ENCODE measurements at places on chromosomes 7 and 10.

DNA sequence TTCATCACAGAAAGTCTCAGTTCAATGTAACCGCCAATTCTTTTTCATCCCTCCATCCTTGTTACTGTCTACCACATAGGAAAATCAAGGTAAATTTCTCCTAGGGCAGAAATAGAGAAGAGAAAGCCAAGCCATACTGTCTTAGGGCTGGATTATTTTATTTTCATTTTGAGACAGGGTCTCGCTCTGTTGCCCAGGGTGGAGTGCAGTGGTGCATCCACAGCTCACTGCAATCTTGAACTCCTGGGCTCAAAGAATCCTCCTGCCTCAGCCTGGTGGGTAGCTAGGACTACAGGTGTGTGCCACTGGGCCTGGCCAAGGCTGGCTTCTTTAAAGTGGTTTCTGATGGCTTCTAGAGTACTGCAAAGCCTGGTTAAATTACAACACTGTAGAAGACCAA is 181.7 kb downstream of the SRPK2 start:
- DNase-seq: no peak

DNA sequence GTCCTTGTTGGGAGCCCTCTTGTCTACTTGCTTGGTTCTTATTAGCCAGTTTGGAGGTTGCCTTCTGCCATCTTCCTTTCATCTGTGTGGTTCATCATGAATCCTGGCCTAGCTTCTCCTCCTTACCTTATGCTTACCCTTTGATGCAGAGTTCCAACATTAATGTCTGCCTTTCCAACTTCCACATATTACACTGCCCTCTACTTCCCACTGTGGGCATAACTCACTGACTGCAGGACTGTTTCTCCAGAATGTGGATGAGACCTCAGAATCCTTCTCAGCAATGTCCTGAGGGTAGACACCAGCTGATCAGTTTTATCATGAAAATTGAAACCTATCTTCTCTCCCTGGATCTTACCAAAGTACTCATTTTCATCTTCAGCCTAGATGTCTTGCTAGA is 491.0 kb downstream of the LRMDA start:
- DNase-seq: no peak

GRCh38 chr10:15166325-15166724 is 2.2 kb downstream of the NMT2 start:
- no peak for DNase-seq

DNA sequence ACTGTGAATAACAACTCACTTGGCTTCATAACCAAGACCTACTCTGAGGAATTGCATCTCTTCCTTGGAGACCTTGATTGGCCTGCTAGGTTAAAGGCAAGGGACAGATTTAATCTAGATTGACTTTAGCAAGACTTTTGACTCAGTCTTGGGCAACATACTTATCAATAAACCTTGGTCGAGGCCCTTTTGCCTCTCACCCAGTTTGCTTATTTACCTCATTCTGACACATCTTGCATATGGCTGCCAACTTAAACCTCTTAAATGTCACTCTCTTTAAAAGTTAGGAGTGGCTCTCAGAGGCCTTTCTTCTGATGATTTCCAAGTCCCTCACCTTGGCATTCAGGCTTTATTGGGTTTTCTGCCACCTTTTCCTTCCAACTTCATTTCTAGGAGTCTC is 124.5 kb downstream of the BAMBI start:
- no peak for DNase-seq

DNA sequence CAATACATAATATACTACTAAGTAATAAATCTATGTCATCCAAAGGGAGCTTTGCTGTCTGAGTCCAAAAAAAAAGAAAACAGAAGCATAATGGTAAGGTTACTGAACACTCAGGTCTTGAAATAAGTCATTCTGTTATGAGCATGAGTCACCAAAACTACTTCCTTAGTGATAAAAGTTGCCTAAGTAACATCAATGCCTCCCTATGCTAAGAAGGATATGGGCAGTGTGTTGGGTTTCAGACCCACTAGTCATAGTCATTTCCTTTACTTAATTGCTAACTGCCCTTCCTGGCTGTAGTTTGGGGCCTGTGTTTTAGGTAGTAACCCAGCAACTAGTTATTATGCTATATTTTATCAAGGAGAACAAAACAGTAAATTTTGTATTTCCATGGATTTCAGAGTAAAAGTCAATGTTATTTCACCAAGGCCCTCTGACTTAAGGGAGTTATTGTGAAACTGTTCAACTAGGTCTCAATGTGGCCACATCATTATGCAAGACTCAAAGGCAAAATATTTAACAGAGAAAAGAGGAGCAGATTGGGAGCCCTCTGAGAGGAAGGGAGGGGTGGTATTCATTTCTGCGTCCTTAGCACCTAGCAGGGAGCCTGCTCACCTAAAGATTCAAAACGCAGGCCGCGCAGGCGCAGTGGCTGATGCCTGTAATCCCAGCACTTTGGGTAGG is 11.7 kb upstream of the VIM start:
- DNase-seq: no peak

GRCh38 chr7:155533120-155533826 is 13.1 kb downstream of the CNPY1 start:
- peak; percentile 39 for DNase-seq

GRCh38 chr10:12981570-12981969 is 19.9 kb downstream of the CCDC3 start:
- DNase-seq: no peak

DNA sequence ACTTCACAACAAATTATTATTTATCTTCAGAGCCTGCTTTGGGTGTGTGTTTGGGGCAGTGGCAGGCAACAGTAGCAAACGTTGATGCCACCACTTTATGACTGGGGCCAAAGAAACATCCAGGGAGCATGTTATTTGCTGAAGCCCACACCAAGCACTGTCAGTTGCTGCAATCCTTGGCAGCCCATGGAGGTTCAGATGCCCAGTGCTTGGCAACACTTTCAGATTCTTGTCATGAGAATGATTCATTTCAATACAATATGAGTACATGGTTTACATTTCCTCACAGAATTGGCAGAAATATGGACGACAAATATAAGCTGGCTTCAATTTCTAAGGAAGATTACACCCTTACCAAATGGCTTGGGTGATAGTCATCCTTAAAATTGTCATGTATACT is 46.5 kb upstream of the GLI3 start:
- DNase-seq: no peak

DNA sequence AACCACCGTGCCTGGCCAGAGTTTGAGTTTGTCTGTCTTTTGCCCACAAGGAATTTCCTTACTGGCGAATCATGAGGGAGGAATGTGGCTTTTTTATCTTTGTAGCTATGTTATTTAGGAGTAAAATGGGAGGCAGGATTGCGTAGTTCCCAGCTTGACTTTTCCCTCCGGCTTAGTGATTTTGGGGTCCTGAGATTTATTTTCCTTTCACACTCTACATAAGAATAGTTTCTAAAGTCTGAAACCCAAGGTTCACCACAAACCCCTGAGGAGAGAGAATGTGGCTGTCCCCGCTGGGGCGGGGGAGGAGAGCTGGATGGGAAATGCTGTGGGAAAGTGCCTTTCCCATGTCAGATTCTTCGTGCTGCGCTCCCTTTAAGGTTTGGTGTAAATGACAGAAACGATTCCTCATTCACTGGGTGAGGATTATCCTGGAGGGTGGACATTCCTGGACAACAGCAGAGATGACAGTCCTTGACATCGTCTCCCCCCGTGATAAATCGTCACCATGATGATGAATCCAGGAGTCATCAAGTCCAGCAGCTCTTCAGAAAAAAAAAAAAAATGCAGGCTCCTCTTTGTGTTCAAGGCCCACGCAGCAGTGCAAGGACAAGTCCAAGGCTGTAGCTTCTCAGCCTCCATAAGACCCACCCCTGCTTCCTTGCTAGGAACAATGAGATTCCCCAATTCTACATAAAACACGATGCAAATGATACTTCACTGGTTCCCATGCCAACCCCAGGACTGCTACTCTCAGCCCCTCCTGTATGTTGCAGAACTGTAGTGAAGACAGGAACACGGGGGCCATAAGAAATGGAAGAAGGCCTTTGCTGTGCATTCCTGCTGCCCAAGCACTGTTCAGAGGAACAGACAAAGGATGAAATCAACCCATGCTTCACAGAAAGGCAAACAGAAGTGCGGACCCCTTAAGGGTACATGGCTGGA is 233.1 kb downstream of the CCDC3 start:
- no peak for DNase-seq

- peak; percentile 25 for DNase-seq
These were observed 96.2 kb downstream of the C10orf105 start for GRCh38 chr10:71623098-71623985.

DNA sequence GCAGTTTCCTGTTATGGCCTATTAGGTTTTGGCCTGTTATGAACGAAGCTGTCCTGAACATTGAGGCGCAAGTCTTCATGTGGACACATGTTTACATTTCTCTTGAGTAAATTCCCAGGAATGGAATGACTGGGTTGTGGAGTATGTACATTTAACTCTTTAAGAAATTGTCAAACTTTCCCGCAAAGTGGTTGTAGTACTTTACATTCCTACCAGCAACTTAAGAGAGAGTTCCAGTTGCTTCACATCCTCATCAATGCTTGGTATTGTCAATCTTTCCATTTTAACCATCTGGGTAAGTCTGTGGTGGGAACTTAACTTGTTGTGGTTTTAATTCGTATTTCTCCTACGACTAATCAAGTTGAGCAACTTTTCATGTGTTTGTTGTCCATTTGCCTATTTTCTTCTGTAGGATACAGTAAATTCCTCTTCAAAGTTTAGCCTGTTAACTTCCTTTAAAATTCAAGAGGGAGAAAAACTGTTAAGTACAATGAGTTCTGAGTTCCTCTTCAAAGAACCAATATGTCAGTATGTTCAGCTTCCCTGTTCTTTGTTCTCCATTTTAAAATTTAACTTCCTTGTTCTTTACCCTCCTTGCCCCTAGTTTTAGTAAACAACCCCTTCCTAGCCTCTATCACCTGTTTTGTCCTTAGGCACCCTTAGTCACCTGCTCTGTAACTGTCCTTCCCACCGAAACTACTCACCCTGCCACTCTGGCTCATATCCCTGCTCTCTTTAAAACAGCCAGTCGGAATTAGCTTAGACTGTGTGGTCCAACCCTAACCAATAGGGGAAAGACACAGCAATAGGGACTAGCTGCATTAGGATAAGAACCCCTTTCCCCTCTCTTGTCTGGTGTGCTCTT is 74.0 kb downstream of the FAM241B start:
- DNase-seq: no peak

DNA sequence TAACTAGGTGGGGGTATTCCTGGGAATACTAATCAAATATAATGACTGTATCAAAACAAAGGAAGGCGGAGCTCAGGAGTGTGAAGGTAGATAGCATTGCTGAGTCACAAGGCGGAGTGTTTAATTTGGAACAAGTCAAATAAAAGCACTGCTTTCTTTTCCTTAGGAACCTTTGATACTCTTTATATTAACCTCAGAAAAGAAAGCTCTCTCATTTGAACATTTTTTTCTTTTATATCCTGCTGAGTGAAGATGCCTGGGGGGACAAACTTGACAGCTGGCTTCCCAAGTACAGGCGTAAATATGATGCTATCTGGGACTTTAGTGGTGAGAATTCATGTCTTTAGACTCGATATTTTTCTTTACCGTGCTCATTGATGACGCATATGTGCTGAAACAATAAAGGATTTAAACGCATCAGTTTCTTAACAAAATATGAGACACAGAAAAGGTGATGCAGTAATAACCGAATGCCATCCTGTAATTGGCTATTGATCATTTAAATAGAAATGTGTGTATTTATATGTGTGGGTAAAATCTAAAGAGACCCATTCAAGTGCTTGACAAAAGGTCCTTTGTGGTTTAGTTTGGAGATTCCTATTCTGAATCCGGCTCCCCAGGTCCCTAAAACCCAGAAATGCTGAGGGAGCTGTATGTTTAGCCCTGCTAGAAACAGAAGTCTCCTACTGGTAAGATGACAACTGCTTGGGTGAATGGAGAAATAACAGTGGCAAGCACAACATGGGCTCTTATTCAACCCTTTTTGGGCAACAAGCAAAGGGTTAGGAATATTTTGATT is 102.7 kb downstream of the PRTFDC1 start:
- no peak for DNase-seq

GRCh38 chr10:77120012-77120411 is 517.6 kb downstream of the KCNMA1 start:
- no peak for DNase-seq

DNA sequence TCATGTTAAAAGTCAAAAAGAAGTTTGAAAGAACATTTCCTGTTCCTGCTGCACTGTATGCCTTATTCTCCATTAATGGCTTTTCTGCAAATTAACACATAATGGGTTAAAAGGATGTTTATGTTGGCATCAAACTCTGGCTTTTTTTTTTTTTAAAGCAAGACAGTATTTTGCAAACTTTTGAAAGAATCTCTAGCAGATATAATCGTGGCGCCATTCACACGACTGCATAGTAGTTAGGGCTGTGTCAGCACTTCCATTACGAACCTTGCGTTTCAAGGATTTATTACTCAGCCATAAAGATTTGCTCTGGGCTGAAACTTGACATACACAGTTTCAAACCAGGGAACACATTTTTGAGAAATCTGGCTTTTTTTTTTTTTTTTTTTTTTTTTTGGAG is 207.8 kb downstream of the DYNC1I1 start:
- no peak for DNase-seq

- peak; percentile 87 for DNase-seq
These were observed 256.9 kb upstream of the NFE2L3 start for GRCh38 chr7:25894902-25895791.

GRCh38 chr7:158018098-158018762 is 569.4 kb downstream of the PTPRN2 start:
- no peak for DNase-seq

DNA sequence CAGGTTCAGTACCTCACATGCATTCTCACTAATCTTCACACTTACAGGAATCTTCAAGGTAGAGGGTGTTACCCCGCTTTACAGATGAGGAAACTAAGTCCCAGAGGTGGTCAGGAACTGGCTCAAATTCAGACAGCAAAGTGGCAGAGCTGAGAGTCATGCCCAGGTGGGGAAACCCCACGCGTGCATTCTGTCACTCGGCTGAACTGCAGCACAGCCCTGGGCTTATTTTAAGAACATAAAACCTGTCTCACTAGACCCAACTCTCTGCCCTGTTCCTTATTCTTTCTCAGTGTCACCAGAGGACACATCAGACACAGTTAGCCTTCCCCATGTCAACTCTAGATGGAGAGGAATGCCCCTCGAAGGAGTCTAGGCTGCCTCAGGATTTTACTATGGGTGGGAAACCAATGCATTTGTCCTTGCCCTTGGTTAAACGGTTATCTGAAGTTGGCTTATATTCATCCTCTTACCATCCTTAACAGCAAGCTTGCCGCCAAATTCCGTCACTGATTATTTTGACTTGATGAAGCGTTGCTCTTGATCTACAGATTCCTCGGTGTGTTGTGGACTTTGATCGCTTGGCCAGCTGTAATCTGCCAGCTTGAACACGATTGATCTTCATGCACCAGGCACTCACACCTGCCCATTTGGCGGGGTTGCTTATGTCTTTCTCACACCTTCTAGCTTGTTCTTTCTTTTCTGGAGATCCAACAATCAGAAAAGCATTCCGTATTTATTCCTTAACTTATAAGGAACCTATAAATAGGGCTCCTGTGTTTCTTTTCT is 627.9 kb downstream of the SDK1 start:
- no peak for DNase-seq

Measured in nephron progenitor cell (in vitro differentiated cells).